B cell (primary cell): ENCODE measurements at places on chromosomes 3 and 15. TPM values are rescaled to one million over a fixed set of nuclear protein-coding genes. Genes with fewer than 3 reads are reported as not detected.

Gene SLC51A
- polyA plus RNA-seq, result not detected in 2 replicates

Gene DNAJA4
- polyA plus RNA-seq, result 13.2 and 19.2 TPM in 2 replicates

Gene ZNF501
- 0.79 and 1.1 TPM in 2 replicates for polyA plus RNA-seq

Gene RTP3
- not detected in 2 replicates for polyA plus RNA-seq

Gene GOLGA8O
- polyA plus RNA-seq, result 0.55 TPM in 1 of 2 replicates, not detected in the other

Gene CXCR6
- not detected in 2 replicates for polyA plus RNA-seq

Gene CFAP20DC
- 0.27 and 0.48 TPM in 2 replicates for polyA plus RNA-seq

Gene BTLA
- polyA plus RNA-seq, result 62.7 and 75.7 TPM in 2 replicates

Gene CHDH
- polyA plus RNA-seq, result 0.03 and 0.22 TPM in 2 replicates

Gene SEMA3F
- 0.26 TPM in 1 of 2 replicates, not detected in the other for polyA plus RNA-seq

Gene GLT8D1
- polyA plus RNA-seq, result 22.9 and 28.1 TPM in 2 replicates

Gene CCR4
- polyA plus RNA-seq, result 0.04 and 0.49 TPM in 2 replicates

Gene C3orf85
- not detected in 2 replicates for polyA plus RNA-seq

Gene ZNF592
- polyA plus RNA-seq, result 35.8 and 37.4 TPM in 2 replicates

- peak; percentile 83 for DNase-seq
Measured at GRCh38 chr15:57565311-57565710, 26.4 kb upstream of the MYZAP start.

DNA sequence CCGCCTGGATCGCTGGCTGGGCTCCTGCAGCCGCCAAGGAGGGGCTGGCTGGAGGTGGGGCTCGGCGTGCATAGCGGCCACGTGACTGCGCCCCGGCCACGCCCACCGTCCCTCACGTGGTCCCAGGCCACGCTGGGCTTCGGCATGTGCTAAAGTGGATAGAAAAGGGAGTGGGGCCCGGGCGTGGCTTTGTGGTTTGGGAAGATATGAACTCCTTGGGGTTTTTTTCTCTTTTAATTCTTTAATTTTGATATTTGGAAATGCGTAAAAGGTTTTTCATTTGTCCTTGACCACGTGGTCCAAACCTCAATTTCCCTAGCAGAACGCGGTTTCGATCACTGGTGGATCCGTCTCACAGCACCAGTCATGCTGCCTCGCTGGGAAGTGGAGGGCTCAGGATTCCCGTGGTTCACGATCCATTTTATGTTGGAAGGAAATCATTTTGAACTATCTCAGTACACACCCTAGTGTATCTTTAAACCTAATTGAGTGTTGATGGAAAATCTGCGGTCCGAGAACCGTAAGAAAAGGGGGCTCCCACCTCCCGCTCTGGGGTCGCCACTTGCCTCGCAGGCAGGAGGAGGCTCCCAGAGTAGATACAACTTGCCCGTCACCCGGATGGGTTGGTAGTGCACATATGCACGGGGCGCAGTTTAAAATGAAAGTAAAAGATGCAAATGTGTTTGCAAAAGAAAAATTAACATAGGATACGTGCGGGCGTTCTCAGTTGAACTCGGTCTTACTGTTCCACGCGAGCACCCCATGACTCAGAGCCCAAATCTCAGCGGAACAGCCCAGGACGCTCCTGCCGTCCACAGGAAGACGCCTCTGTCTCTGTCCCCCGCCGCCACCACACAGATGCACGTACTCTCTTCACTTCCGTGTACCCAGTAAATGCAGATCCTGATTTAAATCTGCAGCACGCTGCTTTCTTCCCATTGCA, 141.9 kb downstream of the PGPEP1L start:
- DNase-seq, result peak; percentile 83

DNA sequence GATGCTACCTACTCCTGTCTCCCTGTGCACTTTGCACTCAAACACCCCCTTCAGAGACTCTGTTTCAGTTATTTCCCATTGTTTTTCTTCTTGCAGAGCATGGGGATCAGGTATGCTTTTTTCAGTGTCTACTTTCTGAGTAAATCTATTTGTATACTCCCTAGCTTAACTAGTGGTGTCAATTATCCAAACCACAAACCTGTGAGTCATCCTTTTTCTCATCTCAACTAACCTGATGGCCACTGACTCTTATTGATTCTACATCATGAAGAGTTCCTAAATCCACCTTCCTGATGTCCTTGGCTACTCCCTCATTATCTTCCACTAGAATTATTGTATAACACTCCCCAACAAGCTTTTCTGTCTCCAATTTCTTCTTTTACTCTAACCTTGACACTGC, 68.0 kb downstream of the DIPK2A start:
- no peak for DNase-seq

DNA sequence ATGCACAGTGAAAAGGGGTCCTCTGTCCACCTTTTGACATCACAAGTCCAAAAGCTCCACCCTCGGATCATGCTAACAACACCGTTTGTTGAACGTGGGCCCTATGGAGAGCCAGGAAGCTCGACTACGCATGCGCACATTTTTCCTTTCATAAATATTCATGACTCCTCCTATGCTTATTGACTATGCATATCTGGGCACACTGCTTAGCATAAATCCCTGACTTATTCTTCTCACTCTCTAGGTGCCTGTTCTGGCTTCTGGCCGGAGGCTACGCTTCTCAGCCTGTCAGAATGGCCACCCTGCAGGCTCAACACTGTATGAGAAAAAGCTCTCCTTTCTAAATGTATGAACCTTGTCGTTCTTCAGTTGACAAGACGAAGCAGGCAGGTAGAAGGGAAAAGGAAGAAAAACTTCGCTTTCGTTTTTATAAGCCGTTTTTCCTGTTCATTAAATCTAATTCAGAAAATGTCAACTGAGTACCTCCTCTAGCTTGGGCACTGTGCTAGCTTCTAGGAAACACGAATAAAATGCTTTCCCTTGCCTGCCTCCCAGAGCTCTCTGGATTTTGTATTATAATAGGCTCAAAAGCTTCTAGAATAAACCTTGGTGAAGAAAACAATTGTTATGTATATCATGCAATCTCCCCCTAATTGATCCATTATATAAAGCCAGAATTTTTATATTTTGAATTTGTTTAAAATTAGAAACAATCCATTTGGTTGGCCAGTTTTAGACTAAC, 207.7 kb downstream of the ATP10A start:
- no peak for DNase-seq

GRCh38 chr15:47778263-47778770, 61.0 kb downstream of the SEMA6D start:
- DNase-seq, result no peak

GRCh38 chr3:186514296-186515002, 29.7 kb downstream of the CRYGS start:
- no peak for DNase-seq

DNA sequence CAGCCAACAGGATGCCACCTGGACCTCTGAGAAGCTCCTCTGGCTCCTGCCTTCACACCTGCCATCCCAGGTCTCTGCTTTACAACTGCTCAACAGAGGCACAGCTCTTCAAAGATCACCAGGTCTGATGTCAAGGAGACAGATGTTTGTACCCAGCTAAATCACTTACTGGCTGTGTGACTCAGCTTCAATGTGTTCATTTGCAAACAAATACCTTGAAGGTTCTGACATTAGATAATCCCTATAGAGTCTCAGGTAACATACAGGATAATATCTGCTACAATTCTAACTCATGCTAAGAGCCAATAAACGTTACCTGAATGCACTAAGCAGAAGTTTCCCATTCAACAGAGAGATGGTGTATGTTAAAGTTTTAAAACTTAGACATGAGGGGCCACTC, 163.4 kb upstream of the IGF1R start:
- DNase-seq, result no peak

- DNase-seq, result no peak
Measured at GRCh38 chr3:142053835-142054234, 95.5 kb downstream of the TFDP2 start.

- no peak for DNase-seq
Measured at GRCh38 chr15:43991206-43991605, 164.4 kb downstream of the WDR76 start.

- DNase-seq, result no peak
Measured at GRCh38 chr3:159232966-159233365, 431.1 kb downstream of the MFSD1 start.

GRCh38 chr3:138638641-138639040, 30.1 kb downstream of the FAIM start:
- no peak for DNase-seq

DNA sequence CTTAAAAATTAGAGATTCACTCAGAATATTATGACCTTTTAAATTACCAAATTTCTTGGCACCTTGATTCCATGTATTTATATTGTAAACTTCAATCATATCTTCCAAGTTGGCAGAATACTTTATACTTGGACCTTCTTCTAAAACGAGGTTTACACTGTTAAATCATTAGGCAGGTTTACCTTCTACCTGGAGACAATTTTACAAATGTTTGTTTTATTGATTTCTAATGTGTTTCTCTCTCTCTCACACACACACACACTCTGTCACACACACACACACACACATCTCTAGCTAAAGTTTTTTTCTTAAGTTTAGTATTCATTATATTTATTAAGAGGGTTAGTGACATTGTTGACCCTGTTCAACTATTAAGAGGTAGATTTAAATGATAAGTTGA, 1155.6 kb downstream of the NSUN3 start:
- DNase-seq, result no peak

DNA sequence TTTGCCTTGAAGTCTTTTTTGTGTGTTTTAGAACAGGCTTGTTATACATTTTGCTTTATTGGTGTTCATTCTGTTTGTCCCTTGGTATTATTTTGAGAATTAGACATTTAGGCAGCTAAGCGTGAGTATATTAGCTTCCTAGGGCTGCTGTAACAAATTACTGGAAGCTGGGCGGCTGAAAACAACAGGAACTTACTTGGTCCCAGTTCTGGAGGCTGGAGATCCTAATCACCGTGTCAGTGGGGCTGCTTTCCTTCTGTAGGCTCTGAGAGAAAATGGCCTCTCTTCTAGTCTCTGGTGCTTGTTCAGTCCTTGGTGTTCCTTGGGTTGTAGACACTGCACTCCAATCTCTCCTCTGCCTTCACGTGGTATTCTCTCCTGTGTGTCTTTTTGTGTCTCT, 142.3 kb downstream of the KLHL25 start:
- DNase-seq, result no peak

DNA sequence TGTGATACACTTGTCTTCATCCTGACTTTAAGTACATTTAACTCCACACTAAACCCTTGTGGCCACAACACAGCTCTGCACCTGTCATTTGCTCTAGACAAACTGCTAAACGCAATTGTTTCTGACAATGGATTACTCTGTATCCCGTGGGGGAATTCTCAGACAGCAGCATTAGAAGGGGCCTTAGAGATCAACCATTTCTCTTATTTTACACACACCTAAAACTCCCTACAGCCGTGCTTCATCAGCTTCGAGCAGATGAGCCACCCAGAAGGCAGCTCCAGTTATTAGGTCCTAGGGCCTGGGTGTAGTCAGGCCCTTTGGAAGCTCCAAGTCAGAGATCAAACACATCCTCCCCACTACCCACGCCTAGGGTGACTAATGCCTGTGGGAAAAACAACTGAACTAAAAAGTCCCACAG, 1.3 kb upstream of the IL12A start:
- DNase-seq, result no peak

GRCh38 chr3:94098452-94098851, 35.6 kb downstream of the NSUN3 start:
- no peak for DNase-seq

DNA sequence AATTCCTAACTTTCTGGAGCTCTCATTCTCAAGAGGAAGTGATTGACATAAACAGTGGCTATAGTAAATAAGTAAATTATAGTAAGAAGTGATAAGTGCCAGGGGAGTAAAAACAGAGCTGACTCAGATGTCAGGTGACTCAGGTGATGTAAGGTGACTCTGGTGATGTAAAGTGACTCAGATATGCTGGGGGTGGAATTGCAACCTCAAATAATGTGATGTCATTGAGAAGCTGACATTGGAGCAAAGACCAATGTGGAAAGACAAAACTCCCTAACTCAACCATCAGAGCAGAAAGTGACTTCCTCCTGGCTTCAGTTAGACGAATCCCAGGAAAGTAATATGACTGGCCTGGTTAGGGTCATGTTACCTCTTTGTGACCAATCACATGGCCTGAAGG, 144.2 kb upstream of the SNTN start:
- DNase-seq, result no peak

DNA sequence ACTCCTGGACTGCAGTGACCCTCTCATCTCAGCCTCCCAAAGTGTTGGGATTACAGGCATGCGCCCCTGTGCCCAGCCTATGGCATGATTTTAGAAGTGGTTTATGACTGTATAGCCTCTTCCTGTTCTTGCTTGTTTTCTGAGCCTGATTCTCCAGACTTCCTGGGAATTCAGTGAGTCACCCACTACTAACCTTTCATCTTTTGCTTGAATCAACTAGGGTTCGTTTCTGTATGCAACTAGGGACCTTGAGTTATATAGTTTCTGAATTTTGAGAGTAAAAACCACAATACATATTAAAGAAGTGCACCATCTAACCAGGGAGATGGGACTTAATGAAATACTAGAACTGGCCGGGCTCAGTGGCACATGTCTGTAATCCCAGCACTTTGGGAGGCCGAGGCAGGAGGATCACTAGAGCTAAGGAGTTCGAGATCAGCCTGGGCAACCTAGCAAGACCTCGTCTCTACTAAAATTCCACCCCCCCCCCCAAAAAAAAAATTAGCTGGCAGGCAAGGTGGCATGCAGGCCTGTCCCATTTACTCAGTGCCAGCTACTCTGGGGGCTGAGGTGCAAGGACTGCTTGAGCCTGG, 76.0 kb downstream of the ZNF609 start:
- no peak for DNase-seq

DNA sequence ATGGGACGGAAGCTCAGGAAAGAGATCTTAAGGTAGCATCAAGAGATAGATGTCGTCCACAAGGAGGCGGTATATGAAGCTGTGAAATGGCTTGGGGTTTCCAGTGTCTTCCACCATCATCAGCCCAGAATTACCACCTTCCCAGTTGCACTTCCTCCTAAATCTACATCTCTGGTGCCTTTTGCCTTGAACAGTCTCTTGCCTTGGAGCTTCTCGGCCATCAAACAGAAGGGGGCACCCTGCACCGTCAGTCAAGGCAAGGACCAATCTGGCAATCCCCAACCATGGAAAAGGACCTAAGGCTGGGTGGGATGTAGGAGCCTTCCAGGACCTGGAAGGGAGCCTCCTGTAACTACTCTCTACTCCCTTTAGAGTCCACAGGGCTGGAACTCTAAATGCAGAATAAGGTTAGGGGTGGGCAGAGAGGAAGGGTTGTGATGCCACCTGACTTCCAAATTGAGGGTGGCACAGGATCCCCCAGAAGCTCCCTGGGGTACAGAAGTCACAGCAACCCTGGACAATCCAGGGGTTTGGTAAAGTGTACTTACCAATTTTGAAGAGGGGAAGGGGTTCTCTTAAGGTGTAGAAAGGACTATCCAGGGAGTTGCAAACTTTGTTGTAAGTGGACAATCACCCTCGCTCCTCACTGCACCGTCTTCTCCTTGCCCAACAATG, 1.0 kb upstream of the RYR3 start:
- no peak for DNase-seq

- peak; percentile 49 for DNase-seq
Measured at GRCh38 chr3:143786219-143787191, 61.8 kb downstream of the SLC9A9 start.
